SW 1271 (cell line): ENCODE measurements at places on chromosomes 1 and 21.

DNA sequence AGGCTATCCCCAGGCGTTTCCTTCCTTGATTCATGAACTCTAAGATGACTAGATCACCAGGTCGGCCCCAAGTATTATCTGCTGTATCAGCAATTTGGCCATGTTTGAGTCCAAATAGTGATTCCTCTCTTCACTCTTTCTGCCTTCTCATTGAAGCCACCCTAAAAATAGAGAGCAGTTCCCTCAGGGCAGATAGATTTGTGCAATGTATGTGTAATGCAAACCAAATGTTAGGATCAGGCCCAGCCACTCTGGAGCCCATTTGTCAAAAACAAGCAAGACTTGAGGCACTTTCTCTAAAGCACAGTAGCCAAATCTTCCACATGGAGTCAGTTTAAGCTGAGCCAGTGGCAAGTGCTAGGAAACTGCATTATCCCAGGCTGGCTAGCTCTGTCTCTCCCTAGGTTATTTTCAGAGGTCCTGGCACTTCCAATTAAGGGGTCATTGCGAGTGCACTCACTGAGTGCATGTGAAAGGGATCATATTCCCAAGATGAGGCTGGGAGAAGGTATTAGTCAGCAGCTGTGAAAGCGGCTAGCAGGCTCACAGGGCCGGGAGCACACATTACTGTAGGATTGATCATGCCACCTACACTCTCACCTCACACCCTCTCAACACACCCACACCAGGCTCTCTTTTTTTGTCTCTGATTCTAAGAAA, 97.9 kb upstream of the RAB3GAP2 start:
- DNase-seq: no peak

DNA sequence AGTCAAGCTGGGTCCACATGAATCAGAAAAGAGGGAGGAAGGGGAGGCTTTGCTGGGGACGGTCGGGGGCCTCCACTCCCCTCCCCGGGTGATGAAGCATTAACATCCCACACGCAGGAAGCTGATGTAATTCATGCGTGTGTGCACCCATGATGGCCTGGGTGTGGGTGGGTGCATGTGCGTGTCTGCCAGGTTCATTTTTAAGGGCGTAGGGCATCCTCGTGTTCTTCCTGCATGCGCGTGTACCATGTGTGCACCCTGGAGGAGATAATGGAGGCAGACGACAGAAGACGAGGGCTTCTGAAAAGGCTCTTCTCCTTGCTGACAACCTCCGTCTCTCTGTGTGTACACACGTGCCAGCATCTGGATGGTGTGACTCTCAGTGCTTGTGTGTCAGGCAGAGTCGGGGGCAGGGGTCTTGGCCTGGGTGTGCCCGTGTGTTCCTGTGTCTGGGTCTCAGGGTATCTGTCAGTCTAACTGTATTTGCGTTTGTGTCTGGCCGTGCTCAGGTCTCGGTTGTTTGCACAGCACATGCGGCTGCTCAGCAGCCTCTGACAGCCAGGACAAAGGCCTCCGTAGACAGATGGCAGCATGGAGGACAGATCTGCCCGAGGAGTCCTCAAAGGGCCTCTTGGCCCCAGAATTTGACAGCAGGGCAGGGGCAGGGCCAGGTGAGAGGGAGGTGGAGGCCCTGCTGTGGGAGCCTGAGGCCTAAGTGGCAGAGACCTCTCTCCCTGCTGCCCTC, 2.4 kb downstream of the RAP1GAP start:
- DNase-seq: no peak

- no peak for DNase-seq
These were observed 95.6 kb downstream of the OLFML2B start for GRCh38 chr1:161928056-161928455.

GRCh38 chr1:50265790-50266314, 157.1 kb downstream of the ELAVL4 start:
- DNase-seq: no peak

DNA sequence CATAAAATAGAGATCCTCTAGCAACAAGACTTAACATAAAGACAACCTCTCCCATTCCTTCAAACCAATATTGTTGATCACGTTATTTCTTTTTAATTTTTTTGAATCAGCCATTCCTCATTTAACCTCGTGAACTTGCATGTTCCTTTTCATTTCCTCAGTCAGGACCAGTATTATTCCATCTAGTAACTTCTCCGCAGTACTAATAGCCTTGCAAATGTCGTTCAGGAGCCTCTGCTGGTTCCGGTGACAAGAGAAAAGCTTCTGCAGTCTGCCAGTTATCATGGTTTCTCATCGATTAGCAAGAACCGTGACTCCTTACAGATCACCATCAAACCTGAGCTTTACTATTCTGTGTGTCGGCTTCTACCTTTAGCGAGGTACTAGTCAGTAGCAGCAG, 3.0 kb downstream of the APP start:
- DNase-seq: no peak

- DNase-seq: no peak
These were observed 11.2 kb upstream of the IFNAR1 start for GRCh38 chr21:33313611-33314010.

DNA sequence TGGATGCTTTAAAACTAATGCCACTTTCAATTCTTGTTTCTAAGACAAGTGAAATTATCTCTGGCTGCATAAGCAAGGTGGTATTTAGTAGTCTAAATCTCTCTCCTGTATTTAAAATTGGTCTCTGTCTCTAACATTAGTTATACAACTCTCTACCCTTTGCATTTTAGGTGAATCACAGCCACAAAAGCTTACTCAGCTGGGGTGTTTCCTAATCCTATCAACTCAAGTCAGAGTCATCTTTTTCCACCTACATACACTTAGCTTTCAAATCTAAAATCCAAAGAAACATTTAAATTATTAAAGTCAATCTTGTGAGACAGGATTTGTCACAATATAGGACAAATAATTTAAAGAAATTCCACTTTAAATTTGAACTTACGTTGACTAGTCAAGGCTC, 255.1 kb upstream of the CXADR start:
- no peak for DNase-seq

DNA sequence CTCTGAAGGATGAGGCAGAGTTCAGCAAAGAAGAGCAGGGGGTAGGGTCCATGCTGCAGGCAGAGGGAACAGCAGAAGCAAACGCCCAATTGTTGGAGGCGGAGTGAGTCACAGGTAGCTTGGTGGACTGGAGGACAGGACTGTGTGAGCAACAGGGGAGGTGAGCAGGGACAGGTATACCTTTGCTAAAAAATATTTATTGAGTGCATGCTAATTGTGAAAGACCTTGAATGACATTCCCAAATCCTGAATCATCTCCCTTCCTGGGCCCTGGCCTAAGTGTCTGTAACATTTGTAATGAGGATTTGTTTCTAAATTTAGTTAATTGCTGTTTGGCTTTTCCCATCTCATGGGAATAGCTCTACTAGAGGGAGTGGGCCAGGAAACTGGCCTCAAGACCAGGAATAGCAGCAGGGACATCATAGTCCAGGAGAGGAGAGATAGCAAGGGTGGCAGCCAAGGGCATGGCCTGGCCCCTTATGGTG, 123.7 kb downstream of the FOXD2 start:
- DNase-seq: no peak

DNA sequence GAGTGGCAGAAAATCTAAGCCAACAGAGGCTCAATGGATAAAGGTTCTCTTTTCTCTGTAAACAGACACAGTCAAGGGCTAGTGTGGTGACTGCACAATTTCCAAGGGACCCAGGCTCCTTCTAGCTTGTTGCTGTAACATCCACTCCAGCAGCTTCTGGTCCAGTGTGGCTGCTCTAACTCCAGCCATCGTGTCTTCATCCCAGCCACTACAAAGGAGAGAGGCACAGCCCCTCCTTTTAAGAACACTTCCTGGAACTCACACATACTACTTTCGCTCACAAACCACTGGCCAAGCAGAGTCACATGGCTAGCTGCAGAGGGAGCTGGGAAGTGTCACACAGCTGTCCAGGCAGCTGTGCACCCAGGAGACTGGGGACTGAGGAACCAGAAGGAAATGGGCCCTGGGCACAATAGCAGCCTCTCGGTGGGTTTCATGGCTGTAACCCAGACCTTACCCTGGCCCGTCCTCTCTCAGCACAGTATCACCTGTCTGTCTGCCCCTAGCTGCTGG, 188.6 kb upstream of the VAMP3 start:
- no peak for DNase-seq

GRCh38 chr21:46392921-46393320, 65.8 kb upstream of the DIP2A start:
- DNase-seq: no peak

DNA sequence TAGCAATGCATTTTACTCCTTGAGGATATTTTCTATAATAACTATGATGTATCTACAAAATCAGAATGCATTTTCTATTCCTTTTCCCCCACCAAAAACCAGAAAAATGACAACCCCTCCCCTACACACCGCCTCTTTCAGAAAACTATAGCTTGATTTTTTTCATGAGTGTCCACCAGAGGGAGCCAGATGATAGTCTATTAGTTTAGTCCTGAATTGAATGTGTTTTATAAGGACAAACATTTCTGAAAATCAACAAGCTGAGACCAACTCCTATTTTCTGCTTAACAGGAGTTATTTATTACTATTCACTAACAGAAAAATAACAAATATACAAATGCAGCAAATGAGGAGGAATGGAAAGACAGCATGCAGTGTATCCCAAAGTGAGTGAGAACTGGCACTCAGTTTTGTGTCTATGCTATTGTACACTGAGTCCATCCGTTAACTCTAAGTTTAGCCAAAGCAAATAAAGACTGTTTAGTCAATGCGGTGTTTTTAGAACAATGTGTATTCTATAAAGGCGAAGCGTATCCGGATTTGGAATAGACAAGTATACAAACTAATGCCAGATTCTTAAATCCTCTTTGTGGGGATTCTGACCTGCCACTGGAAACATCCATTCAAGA, 182.6 kb downstream of the VAV3 start:
- DNase-seq: no peak

DNA sequence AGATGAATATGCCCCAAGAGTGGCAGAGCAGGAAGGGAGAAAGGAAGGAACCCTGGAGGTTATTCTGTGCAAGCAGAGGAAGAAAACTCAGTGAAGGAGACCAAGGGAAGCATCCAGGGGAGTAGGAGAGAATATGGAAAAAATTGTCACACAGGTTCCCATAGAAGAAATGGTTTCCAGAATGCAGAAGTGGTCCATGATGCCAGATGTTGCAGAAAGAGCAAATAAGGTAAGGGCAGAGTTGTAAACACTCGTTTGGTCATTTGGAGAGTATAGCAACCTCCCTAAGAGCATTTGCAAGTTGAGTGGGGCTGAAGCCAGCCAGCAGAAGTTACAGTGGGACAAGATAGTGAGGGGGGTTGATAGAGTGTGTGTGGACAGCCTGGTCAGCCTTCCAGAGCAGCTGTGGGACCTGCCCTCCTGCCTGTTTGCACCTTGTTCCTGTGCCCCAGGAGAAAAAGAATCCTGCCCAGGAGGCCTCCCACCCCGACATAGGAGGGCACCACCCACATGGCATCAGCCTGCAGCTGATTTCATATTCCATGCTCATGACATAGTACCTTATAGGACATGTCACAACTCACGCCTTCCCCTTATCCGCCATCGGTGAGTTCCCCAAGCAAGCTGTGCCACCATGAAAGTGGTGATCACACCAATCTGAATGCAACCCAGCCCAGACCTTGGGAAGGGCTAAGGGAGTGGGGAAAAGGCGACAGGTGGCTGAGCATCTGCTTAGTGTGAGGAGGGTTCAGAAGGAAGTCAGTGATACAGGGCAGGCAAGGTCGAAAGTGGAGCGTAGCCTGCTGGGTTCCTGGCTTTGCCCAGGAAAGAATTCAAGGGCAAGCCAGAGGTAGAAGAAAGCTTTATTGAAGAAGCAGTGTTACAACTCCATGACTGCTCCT, 8.2 kb upstream of the NEK2 start:
- no peak for DNase-seq

DNA sequence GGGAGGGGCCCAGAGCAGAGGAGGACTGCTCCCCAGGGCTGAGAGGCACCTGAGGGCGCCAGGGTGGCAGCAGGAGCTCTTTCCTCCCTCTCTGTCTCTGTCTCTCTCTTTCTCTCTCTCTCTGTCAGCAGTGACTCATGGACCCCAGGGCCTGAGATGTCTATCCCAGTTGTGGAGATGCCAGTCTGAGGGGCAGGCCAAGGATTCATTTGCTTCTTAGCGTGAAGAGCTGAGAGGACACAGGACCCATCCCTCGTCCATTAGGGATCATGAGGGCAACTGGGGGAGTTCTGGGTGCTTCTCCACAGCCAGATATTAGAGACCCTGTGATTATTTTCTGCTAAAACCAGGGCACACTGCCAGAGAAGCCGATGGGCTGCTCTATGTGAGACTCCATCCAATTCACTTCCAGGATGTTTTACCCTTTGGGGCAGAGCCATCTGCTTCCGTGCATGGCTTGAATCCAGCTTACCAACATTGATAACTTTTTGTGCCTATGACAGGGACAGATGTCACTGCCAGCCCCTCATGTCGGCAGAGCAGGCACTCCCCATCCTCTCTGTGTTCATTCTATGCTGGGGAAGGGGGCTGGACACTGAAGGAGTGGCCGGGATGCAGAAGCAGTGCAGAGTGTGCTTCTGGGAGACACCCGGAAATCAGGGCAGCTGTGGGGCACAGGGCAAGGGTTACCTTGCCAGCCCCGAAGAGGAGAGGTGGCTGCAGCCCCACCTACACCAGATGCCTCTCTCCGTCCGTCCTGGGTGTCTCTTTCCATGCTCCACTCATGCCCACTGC, 4.1 kb upstream of the PCBP3 start:
- no peak for DNase-seq

DNA sequence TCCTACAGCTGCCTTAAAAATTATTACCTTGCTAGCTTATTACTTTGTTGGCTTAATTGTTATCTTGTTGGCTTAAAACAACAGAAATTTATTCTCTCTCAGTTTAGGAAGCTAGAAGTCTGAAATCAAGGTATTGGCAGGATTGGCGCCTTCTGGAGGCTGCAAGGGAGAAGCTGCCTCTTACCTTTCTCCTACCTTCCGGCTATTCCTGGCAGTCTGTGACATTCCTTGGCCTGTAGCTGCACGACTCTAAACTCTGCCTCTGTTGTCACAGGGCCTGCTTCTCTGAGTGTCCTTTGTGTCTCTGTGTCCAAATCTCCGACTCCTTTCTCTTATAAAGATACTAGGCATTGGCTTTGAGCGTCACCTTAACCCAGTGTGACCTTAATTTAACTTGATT, 579.9 kb upstream of the B3GALT2 start:
- no peak for DNase-seq

- no peak for DNase-seq
These were observed 97.8 kb upstream of the IPO9 start for GRCh38 chr1:201731142-201731541.

GRCh38 chr1:229028987-229029878, 241.7 kb upstream of the RAB4A start:
- no peak for DNase-seq

DNA sequence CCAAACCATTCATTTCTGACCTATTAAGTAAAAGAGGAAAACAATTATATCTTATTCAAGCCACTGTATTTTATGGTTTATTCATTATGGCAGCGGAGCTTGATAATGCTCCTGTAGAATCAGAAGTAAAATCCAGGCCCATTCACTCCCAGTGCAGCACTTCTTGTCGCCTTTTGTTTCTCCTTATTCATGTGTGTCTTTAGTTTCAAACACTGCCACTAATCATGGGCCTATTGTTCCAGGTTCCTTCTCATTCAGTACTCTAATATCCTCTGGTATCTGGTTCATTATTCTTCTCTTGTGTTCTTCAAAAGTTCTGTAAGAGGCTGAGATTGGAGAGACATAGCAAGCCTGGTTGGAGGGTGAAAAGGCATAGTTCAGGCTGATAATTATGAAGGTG, 218.3 kb downstream of the LRRIQ3 start:
- DNase-seq: no peak
